Activated CD4-positive, alpha-beta T cell treated with anti-CD3 and anti-CD28 coated beads, Interleukin-2, amount 10 ng/mL, durations not matched to agents 7 days and 5 days (primary cell): ENCODE measurements at places on chromosomes 5 and 9. TPM values are rescaled to one million over a fixed set of nuclear protein-coding genes. Genes with fewer than 3 reads are reported as not detected.

Gene NEURL1B
- total RNA-seq = 8.7 TPM

DNA sequence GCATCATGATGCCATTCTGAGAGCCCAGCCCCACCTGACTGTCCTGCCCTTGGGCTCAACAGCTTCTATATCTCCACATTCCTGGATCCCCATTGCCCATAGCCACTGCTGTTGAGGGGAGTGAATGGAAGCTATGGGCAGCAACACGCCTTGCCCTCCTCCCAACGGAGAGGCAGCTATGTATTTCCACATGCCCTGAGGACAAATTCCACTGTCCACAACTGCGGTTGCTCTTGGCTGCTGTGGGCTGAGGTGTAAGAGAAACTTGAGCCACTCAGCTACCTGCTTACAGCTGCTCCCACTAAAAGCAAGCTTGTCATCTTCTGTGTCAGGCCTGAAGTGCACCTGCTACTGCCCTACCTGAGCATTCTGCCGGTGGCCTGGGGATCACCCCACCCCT, 222.9 kb downstream of the PSAT1 start:
- DNase-seq = no peak

Gene ARL14EPL
- total RNA-seq = not detected

- no peak for DNase-seq
These were observed 192.9 kb downstream of the FBXL7 start for GRCh38 chr5:15692706-15693381.

DNA sequence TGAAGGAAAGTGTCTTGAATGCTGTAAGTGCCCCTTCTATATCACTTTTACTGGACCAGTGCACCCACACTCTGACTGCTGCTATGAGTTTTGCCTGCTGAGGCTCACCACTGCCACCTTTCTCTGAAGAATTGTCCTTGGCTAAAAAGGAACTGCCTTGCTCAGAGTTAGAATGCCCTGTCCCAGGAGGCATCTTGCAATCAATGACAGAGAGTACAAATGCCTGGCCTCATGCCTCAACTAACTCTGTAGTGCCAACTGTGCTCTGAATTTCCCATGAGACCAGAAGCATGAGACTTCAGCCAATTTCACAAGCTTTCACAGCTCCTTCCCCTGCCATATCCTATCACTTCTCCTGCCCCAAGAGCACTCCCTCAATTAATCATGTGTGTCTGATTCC, 569.7 kb downstream of the ZNF608 start:
- no peak for DNase-seq

- no peak for DNase-seq
These were observed 317.8 kb downstream of the PRDM9 start for GRCh38 chr5:23825196-23825595.

GRCh38 chr9:88590558-88591146, 55.7 kb downstream of the NXNL2 start:
- DNase-seq = no peak

GRCh38 chr9:89522959-89523285, 25.0 kb upstream of the SEMA4D start:
- no peak for DNase-seq

Gene NPR3
- not detected for total RNA-seq

DNA sequence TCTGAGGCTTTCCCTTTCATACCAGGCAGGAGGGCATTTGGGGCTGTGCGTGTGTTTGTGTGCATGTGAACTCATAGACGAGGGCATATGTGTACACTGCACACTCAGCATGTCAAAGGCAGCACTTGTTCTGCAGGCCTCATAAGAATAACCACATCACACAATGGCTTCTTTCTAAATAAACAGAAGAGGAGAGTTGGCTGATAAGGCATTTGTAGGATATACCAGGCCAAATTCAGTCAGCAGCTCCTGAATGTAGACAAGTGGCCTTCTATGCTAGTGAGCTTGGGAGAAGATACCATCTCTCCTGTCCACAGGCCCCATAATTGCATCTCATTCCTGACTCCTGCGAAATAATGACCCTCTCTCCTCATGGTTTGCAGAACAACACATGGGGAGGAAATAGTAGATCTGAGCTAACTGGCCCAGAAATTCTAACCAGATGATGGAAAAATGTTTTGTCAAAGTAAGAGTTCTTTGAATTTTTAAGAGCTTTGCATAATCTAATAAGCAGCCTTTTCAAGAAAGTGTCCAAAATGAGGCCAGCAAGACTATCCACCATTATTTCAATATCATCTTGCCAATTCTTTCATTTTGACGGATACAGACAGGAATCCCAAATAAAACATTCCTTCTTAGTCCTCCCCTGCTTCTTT, 60.5 kb upstream of the GAS1 start:
- no peak for DNase-seq
